ENCODE measurements at places on chromosomes 4 and X.

DNA sequence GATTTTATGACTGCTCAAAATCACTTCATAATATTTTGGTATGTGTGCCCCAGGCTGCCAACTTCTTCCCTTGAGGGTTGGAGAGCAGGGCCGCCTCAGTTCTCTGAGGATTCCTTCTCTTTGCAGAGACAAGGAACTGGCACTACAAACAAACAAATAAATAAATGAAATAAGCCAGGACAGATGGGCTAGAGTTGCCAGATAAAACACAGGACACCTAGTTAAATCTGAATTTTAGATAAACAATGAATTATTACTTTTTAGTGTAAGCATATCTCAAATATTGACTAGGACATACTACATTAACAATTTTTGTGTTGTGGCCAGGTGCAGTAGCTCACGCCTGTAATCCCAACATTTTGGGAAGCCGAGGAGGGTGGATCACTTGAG is 122.5 kb downstream of the FHDC1 start:
- no peak for DNase-seq

DNA sequence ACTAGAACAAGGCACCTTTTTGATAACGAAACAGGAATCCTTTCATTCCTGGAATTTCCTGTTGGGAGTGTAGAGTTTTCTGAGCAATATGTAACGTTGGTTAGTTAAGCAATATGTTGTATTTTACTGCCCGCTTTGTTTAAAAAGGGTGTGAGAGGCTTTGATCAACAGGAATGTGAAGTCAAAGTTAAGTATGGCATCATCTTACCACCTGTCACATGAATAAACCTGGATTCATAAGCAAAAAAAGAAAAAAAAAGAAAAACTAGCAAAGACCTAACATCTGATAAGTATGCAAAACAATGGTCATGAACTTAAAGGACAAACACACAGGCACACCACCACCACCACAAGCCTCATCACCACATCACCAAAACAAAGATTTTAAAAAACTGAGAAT is 7.1 kb upstream of the CXCL5 start:
- no peak for DNase-seq

GRCh38 chr4:105594099-105595010 is 41.9 kb downstream of the ARHGEF38 start:
- no peak for DNase-seq

GRCh38 chr4:133720001-133720400 is 481.6 kb downstream of the PABPC4L start:
- no peak for DNase-seq

- peak; percentile 73 for DNase-seq
Observed at GRCh38 chrX:68895341-68895755, 66.5 kb downstream of the EFNB1 start.

GRCh38 chrX:144896323-144896722 is 351.0 kb upstream of the SPANXN1 start:
- DNase-seq = no peak

DNA sequence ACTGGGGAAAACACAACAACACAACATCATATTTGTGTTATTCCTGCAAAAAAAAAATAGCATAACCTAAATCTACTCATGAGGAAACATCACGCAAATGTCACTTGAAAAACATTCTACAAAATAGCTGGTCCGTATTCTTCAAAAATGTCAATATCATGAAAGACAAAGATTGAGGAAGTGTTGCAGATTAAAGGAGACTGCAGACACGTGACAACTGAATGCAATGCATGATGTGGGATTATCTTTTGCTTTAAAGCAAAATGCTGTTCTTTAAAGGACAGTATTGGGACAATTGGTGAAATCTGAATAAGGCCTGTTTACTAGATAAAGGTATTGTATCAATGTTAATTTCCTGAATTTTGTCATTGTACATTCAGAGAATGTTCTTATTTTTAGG is 157.7 kb downstream of the SMIM20 start:
- no peak for DNase-seq

- DNase-seq = no peak
Observed at GRCh38 chrX:154779261-154779660, 16.6 kb downstream of the DKC1 start.

DNA sequence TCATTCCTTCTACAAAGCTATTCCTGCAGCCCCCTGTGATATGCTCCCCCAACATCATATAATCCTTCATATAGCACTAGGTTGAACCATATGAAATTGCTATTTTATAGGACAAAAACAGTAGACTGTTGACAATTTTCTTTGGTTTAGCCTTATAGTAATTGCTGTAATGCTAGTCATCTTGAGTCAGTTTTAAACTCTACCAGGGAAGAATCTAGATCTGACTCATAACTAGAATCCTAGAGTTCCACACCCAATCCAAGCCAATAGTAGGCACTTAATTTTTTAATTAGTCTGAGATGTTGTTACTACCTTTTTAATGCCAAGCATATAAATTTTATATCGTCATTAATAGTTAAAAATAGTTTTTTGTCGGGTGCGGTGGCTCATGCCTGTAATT is 136.8 kb downstream of the CHRNA9 start:
- DNase-seq = no peak

DNA sequence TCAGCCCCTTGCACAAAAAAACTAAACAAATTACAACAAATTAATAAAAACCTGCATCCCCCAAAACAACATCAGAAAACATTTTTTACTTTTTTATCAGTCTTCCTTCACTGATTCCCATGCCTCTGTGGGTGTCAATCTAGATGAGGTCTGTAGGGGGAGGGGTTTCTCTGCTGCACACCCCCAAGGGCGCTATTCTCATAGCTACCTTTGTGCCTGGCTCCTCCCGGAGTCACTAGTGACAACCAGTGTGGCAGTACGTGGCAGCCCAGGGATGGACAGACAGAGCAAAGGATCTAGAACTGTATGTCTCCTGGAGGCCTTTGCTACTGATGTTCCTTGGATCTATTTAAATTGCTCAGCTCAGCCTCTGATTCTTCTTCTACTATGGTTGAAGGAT is 228.1 kb upstream of the ANXA3 start:
- DNase-seq = no peak

- peak; percentile 72 for DNase-seq
Observed at GRCh38 chr4:27759611-27760575, 899.3 kb downstream of the STIM2 start.

GRCh38 chr4:47968847-47969246 is 47.6 kb downstream of the CNGA1 start:
- DNase-seq = no peak

DNA sequence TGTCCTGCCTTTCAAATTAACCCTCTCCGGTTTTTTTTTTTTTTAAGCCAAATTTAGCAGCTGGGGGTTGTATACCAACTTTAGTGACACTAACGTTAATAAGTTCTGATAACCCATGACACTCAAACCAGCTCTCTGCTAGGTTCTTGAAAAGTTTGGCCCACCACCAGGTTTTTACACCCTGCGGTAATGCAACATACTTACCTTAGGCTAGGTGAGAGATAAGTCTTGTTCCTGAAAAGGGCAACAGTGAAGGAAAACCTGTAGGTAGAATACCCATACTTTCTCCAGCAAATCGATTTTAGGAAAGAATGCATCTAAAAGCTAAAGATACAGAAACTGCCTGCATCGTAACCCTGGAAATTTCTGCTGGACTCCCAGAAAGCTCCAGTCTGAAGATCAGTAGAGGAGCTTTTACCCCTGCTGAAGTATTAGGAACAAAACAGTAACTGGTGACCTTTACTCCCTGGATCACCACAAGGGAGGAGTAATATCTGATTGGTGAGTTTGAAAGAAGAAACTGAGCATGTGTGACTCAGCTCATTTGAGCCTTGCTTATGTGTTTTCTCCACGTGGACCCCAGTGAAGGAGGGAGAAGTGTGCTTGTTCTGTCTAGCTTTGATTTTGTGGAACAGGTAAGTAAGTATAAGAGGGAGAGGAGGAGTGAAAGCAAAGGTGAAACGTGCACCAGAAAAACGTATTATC is 34.4 kb upstream of the COX18 start:
- DNase-seq = no peak

GRCh38 chr4:178339769-178340168 is 897.5 kb upstream of the AGA start:
- peak; percentile 2 for DNase-seq

DNA sequence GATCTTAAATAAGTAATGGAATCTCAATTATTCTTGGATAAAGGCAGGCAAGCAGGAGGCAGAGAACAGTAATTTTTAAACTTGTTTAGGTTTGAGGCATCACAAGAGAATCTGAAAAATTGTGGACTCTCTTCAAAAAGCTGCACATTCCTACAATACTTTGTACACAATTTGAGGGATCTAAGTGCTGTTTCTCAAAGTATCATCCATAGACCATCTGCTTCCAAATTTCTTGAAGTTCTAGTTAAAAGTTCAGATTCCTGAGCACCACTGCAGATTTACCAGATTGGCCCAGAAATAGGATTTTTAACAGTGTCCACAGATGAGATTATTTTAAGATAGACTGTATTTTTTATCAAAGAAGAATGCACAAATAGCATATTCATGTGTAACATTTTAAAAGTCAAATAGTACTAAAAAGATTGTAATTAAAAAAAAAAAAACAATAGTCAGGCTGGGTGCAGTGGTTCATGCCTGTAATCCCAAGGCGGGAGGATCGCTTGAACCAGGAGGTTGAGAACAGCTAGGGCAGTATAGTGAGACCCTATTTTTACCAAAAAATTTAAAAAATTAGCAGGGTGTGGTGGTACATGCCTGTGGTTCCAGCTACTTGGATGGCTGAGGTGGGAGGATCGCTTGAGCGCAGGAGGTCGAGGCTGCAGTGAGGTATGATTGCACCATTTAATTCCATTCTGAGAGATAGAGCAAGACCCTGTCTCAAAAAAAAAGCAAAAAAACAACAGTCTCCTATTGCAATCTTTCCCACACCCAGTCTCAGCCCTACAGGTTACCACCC is 14.2 kb upstream of the FNIP2 start:
- DNase-seq = no peak

DNA sequence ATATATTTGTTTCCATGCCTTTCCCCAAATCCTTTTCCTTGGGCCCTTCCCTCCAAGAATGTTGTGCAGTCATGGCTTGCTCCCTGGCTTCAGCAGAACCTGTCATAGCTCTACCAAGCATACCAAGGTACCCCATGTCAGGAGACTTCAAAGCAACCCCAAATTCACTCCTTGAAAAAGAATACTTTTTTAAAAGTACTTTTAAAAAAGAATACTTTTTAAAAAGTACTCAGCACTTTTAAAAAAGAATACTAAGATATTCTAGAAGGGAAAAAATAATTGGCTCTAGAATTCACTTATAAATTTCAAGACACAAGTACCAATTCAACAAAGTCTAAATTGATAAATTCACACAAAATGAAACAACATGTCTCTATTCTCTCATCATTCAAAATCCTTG is 76.0 kb downstream of the NR3C2 start:
- peak; percentile 34 for DNase-seq

DNA sequence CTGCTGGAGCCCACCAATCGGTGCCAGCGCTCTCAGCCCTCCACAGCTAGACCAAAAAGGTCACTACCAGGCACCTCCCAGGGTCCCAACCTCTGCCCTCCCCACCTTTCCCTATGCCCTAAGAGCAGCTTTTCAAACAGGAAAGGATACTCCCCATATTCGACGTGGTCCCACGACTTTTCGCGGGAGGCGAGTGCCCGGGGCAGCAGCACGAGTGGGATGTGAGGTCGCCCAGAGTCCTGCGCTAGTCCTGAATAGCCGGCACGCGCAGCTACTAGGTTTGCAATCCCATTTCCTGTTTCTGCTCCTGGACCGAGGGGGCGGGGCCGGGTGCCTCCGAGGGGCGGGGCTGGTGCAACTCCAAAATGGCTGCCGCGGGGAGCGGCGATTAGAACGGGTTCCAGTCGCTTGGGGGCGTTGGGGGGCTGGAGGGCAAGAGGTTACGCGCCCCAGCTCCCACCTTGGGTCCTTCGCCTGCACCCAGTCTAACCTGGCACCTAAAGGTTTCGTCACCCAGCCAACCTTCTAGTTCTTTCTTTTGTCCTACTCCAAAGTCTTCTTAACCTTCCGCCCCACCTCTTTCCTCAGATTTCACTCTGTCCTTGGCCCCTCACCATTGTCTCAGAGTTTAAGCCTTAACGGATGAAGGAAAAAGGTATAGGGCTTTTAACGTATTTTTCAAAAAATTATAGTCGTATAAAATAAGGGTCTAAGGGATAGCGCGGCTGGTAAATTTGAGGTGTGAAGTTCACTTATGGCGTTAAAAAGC is 85.0 kb upstream of the TENT5D start:
- DNase-seq = peak; percentile 18

DNA sequence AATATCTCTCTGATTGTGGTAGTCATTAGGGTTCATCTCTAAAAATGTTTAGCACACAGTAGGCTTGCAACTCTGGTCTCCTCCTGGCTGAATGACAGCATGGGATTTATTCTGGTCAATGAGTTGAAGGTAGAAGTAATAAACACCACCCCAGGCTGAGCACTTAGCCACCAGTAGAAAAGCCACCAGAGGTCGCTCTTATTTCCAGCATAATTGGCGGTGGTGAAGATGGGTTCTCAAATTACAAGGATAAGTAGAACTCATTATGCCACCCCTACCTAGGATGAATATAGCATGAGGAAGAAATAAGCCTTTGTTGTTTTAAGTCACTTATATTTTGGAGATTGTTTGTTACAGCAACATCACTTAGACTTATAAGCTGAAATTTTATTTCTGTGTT is 302.7 kb downstream of the GPM6A start:
- no peak for DNase-seq

GRCh38 chr4:73674451-73674919 is 54.2 kb upstream of the RASSF6 start:
- no peak for DNase-seq

DNA sequence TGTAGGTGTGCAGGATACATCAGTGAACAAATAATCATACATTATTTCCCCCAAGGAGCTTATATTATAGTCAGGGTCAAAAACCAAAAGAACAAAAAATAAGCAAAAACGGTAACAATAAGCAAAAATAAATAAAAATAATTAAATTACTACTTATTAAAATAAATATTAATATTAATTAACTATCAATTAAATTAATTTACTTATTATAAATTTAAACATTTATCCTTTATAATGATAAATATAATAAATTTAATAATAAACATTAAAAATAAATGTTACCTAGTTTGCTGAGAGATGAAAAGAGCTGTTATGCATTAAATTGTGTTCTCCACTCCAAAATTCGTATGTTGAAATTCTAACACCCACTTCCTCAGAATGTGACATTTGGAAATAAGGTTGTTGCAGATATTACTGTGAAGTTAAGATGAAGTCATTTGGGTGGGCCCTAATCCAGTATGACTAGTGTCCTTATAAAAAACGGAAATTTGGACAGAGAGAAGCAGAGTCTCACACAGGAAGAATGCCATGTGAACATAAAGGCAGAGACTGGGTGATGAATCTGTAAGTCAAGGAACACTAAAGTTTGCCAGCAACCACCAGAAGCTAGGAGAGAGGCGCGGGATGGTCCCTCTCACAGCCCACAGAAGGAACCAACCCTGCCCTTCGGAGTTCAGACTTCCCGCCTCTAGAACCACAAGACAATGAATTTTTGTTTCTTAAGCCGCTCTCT is 67.2 kb upstream of the IBSP start:
- no peak for DNase-seq

- peak; percentile 80 for DNase-seq
Observed at GRCh38 chrX:8738588-8739189, 6.8 kb upstream of the ANOS1 start.
